ENCODE measurements at places on chromosomes 13 and 19.

DNA sequence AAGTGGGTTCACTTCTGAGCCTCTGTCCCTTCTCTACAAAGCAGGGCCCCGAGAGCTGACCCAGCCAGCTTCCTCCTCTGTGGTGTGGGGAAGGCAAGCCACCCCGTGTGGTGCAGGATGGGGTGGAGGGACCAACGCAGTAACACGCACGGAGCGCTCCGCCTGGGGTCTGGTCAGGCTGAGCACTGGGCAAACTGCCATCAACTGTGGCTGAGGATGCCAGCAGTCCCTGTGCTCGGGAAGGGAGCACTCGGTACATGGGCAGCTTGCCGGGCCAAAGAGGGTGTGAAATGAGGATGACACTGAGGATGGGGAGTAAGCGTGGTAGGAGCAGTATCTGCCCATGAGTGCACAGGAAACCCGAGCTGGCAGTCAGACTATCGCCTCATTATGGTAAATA lies 7.6 kb upstream of the GMIP start:
- no peak for ATAC-seq

DNA sequence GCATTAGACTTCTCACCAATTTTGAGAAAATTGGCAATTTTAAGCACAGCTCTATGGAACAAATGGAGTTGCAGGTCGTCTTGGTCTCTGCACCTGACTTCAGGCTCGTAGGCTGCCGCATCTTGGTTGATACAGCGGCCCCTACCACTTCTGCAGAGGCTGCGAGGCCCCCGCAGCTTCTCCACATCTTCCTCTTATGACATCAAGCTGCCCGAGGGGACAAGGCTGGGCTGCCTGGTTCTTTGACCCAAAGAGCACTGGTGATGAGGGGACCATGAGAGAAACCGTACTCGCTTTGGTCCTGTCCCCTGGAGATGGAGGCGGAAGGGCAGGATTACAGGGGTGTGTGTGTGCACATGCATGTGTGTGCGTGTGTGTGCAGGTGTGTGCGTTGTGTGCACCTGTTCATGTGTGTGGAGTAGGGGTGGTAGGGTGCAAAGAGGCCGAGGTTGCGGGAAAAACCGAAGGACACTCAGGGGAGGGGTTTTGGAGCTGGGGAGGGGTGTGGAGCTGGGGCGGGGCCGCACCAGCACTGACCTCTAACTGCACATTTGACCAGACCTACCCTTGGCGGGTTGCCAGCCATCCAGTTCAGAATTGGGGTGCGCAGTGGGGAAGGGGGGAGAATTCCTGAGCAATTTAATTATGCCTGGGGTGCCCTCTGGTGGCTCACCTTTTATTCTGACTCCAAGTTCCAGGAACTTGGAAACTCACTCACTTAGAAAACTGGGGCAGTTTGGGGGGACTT lies 65.1 kb upstream of the ARHGEF7 start:
- no peak for ATAC-seq

DNA sequence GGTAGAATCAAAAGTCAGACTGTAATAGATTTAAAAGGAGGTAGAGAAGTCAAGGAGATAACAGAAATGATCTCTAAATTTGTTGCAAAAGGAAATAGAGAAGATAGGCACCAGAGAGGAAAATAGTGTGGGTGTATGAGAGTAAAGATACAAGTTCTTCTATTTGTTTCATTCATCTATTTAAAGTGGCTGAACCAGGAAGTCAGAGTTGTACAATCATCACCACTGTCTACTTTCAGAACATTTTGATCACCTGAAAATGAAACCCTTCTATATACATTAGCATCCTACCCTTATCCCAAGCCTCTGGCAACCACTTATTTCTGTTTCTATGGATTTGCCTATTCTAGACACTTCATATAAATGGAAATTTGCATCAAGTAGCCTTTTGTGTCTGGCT lies 36.7 kb downstream of the INTS6 start:
- peak; percentile 69 for ATAC-seq

GRCh38 chr19:46124638-46125115 lies at the start of gene IGFL3:
Gene IGFL3 (minus strand): TSS chr19:46124688. CDS start chr19:46124649, 39 bp downstream.
- no peak for ATAC-seq

DNA sequence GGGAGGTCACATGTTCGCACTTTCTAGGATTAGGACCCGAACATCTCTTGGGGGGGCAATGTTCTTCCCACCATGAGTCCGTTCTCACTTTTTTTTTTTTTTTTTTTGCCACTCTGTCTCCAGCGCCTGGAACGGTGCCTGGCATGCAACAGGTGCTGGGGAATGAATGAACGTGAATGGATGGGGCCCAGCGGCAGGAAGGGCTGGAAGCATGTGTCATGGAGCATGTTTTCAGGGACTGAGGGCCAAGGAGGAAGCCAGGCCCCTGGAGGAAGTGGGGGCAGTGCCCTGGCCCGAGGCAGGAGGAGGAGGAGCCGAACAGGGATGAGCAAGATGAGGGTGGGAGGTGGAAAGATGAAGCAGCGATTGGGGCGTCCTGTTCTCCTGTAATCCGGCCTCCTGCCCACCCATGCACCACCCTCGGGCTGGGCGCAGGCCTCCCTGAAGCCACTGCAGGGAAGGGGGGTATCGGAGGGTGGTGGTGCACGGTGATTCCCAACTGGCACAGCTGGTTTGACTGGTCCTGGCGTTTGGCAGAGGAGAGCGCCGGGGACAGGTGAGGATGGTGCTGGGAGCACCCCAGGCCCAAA lies 8.8 kb upstream of the SULT2B1 start:
- no peak for ATAC-seq
